Parietal lobe (tissue), 2 donors: ENCODE measurements at places on chromosomes 5 and 9. TPM values are rescaled to one million over a fixed set of nuclear protein-coding genes. Genes with fewer than 3 reads are reported as not detected.

PCDHB2 gene
- total RNA-seq, result 20.3 TPM

CDH18 gene
- 12.8 TPM for total RNA-seq

SLC2A6 gene
- 17.2 TPM for total RNA-seq

INSL4 gene
- total RNA-seq, result not detected

YIPF5 gene
- total RNA-seq, result 40.7 TPM
